Fibroblast of skin of left quadriceps (primary cell): ENCODE measurements at places on chromosomes 12 and 14.

DNA sequence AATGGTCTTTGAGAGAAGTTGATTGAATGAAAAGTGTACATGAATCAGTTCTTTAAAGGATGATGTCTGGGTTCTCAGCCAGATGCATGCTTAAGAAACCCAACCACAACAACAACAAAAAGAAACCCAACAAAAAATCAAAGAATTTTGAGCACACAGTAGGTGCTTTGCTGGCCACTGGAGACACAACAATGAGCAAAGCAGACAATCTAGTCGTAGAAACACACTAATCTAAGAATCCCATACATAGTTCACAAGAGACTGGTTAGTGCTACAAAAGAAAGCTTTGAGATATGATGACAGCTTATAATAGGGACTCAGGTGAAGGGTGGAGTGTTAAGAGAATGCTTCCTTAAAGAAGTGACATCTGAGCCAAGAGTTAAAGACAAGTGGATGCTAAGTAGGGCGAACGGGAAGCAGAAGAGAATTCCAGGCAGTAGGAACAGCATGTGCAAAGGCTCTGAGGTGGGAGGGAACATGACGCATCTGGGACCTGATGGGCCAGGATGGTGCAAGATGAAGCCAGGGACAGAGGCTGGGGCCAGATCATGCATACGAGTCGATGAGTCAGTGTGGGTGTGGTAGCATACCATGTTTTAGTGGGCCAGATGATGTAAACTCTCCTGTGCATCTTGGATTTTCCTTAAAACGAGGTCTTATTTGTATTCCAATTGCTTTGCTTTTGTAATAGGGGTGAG lies 4.6 kb upstream of the HIP1R start:
- peak; percentile 17 for DNase-seq

- no peak for DNase-seq
These were observed 59.8 kb downstream of the RAB35 start for GRCh38 chr12:120056739-120057138.

- no peak for DNase-seq
These were observed 15.2 kb downstream of the PDE6H start for GRCh38 chr12:14988035-14988434.

GRCh38 chr14:96098309-96098998 lies 59.3 kb downstream of the C14orf132 start:
- no peak for DNase-seq

- no peak for DNase-seq
These were observed 22.7 kb downstream of the CMKLR1 start for GRCh38 chr12:108316176-108317086.

DNA sequence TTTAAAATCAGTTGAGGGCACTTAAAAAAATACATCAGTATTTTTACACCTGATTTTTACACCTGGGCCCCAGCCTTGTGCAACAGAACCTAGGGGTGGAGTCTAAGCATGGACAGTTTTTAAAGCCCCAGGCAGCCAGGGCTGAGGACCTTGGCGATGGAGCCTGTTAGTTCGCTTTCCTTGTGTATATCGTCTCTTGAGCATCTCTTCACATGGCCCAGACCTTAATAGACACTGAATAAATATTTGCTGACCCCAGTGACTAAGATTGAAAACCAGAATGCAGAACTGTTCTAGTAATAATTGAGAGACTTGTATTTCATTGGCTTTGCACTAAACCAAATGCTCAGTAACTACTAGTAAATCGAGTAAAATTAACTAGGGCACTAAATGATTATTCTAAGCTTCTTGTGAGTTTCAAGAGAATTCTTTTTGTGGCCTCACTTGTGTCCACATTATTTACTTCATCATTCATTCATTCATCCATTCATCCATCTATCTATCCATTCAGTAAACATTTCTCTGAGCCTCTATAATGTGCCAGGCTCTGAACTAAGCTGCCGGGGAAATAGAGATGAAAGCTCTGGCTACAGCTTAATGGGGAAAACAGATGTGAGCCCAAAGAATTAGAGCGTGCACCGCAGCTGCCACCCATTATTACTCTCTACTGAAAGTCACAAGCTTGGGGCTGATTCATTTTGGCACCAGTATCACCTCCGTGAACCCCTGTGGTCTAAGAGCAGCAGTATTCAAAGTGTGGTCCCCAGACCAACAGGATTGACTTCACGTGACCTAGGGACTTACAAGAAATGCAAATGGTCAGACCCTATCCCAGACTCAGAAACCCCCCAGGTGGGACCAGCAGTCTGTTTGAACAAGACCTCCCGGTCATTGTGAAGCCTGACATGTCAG lies 30.7 kb upstream of the BCL7A start:
- DNase-seq: no peak

- DNase-seq: no peak
These were observed 174.1 kb upstream of the PDZRN4 start for GRCh38 chr12:41013881-41014642.

- DNase-seq: no peak
These were observed 47.3 kb downstream of the SFSWAP start for GRCh38 chr12:131758016-131758739.
